ENCODE measurements at places on chromosomes 3 and 15. TPM values are rescaled to one million over a fixed set of nuclear protein-coding genes. Genes with fewer than 3 reads are reported as not detected.

Gene ALDH1L1
- 0.30 TPM for total RNA-seq

Gene ACTC1
- total RNA-seq: 0.16 TPM

Gene NXPE3
- total RNA-seq: 23.1 TPM

Gene PP2D1
- total RNA-seq: not detected

Gene KIF7
- 4.9 TPM for total RNA-seq

Gene ACOX2
- total RNA-seq: 6.0 TPM

Gene SNX33
- total RNA-seq: 11.9 TPM

Data from A549 treated with Hydrocortisone at 1 μM for 4 hours (cell line).